ENCODE measurements at places on chromosomes 7 and 10.

- no peak for DNase-seq
Measured at GRCh38 chr7:27122077-27122910, 8.3 kb downstream of the HOXA4 start.

- no peak for DNase-seq
Measured at GRCh38 chr10:35000936-35001335, 89.2 kb downstream of the CUL2 start.

DNA sequence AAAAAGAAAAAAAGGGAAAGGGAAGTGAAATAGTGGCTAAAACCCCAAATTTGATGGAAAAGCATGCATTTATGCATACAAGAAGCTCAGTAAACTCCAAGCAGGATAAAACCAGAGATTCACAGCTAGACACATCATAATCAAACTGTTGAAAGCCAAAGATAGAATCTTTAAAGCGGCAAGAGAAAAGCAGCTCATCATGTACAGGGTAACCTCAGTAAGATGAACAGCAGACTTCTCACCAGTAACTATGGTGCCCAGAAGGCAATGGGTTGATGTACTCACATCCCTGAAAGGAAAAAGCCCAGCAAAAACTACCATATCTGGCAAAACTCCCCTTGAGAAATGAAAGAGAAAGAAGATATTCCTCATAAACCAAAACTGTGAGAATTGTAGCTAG lies 60.4 kb downstream of the TPST1 start:
- no peak for DNase-seq

- no peak for DNase-seq
Measured at GRCh38 chr10:12841826-12842225, 159.7 kb downstream of the CCDC3 start.

- DNase-seq: no peak
Measured at GRCh38 chr10:25555865-25556264, 378.2 kb upstream of the MYO3A start.

Data from esophagus squamous epithelium (tissue), 5 donors.